ENCODE measurements at places on chromosomes 5 and 9. TPM values are rescaled to one million over a fixed set of nuclear protein-coding genes. Genes with fewer than 3 reads are reported as not detected.

The STPG3 gene
- polyA plus RNA-seq = not detected

DNA sequence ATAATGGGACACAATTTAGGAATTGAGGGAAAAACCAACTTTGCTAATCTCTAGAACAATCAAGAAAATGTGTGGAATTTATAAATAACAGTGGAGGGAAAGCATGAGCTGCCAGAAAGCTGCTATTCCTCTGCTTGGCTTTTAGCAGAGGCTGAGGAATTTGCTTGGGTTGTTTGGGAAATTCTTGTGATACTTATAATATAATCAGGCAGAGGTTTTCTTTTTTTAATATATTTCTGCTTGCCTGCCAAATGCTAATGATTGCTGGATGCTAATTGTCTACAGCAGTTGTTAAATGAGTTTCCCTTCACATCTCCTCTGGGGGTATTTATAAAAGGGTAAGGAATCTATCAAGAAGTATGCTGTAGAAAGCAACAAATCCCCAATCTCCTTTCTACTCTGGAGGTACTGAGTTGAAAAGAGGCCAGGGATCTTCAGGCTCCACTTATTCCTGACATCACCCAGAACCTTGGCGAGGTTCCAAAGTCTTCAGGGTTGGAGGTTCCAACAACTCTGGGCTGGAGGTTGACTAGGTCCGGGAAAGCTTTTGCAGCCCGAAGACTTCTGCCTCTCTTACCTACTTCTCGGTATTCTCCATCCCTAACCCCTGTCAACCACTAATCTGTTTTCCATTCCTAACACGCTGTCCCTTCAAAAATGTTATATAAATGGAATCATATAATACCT lies 60.4 kb upstream of the TMED7 start:
- no peak for DNase-seq

The STKLD1 gene
- 1.5 TPM for polyA plus RNA-seq

The PCDHGB7 gene
- 0.03 TPM for polyA plus RNA-seq

The C9orf72 gene
- polyA plus RNA-seq = 6.5 TPM

- DNase-seq = no peak
Observed at GRCh38 chr5:104247260-104247659, 684.7 kb upstream of the NUDT12 start.

- DNase-seq = no peak
Observed at GRCh38 chr5:98938464-98938863, 9.7 kb upstream of the CHD1 start.

GRCh38 chr9:31185831-31186230 lies 1198.6 kb upstream of the ACO1 start:
- no peak for DNase-seq

The GALNT10 gene
- polyA plus RNA-seq = 9.6 TPM

GRCh38 chr9:90783964-90784363 lies 17.7 kb upstream of the SYK start:
- no peak for DNase-seq

GRCh38 chr5:150556859-150557508 lies 49.1 kb downstream of the NDST1 start:
- DNase-seq = no peak

DNA sequence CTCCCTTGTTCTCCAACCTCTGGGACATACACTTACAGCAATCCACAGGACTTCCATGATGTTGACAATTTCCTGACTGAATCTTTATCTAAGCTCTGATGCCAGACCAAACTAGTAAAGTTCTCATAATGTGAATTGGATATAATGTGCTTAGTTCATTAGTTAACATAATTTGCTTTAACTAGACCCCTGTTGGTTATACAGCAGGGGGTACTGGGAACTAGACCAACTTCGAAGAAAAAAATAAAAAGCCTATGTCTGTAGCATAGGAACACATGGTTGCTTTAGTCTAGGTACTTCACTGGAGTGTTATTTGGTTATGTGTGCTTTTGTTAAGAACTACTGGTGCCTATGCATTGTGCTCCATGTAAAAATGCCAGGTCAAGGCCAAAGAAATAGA lies 173.8 kb downstream of the ADAMTS6 start:
- no peak for DNase-seq

DNA sequence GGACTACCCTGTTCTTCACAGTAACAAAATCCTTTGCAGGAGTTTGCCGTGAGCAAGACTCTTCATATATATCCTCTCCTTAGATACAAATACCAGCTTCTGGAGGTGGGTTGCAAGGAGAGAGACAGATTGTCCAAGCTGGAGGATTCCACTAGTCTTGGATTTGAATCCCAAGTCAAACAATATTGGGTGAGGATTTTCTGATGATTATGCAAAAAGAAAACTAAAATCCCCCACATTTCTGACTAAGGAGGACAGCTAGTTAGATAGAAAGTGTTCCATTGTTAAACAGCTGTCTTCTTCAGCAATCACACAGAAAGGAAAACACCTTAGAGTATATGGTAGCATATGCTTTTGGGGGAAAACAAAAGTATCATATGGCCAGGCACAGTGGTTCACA lies 54.2 kb downstream of the KLF4 start:
- DNase-seq = no peak

DNA sequence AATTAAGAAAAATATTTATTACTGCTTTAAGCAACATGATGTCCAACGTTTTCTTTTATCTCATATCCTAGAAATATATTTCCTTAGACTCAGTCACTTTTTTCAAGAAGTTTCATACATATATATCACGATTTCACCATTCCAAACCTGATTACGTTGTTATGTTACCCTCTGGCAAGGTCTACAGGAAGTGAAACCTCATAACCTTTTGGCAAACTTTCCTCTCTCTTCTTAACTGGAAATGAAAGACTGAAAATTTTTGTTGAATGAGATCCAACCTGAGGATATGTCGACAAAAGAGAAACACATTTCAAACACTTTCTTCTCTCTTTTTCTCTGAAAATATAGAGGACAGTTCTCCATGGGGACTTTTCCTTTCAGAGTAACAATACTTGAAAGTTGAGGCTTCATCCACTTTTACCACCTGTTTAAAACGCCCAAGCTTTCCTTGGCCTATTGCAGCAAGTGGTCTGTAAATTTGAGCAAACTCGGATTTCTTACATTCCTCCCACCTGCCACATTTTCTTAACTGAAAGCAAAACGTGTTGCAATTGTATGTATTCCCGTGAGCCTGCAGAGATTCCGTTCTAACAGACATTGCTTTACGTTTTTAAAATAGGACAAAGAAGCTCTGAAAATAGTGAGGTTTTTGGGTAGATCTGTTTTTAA lies 298.1 kb downstream of the CETN3 start:
- DNase-seq = no peak

The SHISAL2B gene
- polyA plus RNA-seq = not detected

- DNase-seq = no peak
Observed at GRCh38 chr9:87435189-87435880, 62.3 kb upstream of the DAPK1 start.

- no peak for DNase-seq
Observed at GRCh38 chr9:22216730-22217172, 207.6 kb upstream of the CDKN2B start.

- no peak for DNase-seq
Observed at GRCh38 chr5:41835645-41836044, 34.6 kb downstream of the OXCT1 start.

The HSPB3 gene
- polyA plus RNA-seq = not detected

DNA sequence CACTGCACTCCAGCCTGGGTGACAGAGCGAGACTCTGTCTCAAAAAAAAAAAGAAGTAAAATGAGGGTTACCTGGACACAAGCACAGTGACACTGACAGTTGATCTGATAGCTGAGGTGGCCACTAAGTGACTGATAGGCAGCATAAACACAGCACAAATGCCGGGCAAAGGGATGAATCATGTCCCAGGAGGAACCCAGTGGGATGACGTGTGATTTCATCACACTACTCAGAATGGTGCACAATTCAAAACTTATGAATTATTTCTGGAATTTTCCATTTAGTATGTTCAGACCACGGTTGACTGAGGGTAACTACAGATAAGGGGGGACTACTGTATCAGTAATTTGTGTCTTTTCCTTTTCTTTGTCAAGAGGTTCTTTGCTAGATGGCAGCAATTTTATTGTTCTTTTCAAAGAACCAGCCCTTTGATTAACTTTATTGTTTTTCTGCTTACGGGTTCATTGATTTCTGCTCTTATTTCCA lies 34.3 kb upstream of the RNF130 start:
- DNase-seq = no peak

The STK32A gene
- polyA plus RNA-seq = not detected

- no peak for DNase-seq
Observed at GRCh38 chr9:94096819-94097577, 12.7 kb downstream of the PTPDC1 start.

DNA sequence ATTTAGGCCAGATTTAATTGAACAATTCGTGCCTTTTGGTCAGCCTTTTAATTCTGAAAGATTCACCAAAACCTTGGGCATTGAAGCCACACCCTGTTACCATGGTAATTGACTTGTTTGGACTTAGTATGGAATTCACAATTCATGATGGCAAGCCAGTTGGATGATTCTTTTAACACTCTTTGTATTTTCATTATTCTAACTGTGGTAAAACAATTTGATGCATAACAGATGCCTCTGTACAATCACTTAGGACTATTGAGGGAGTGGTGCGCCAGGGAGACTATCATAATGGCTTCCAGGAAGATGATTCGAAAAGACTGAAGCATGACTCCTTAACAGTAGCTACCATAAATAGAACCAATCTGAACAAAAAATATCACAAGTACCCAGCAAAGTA lies 381.1 kb upstream of the ADAMTS16 start:
- DNase-seq = no peak

DNA sequence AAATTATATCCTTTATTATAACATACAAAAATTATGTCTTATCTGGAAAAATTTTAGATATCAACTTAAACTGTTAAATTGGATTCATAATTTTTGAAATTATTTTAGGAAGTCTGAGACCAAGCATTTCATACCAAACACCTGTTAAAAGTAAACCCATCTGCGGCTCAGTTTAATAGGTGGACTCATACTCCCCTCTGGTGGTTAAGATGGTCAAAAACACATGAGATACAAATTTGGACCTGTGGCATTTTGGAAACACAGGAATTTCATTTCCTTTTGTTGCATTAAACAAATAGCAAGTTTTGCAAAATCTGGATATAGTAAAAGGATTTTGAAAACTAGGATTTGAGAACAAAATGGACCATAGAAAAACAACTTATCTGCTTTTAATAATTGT lies 53.7 kb downstream of the RGMB start:
- DNase-seq = no peak

The GPSM1 gene
- polyA plus RNA-seq = 1.6 TPM

DNA sequence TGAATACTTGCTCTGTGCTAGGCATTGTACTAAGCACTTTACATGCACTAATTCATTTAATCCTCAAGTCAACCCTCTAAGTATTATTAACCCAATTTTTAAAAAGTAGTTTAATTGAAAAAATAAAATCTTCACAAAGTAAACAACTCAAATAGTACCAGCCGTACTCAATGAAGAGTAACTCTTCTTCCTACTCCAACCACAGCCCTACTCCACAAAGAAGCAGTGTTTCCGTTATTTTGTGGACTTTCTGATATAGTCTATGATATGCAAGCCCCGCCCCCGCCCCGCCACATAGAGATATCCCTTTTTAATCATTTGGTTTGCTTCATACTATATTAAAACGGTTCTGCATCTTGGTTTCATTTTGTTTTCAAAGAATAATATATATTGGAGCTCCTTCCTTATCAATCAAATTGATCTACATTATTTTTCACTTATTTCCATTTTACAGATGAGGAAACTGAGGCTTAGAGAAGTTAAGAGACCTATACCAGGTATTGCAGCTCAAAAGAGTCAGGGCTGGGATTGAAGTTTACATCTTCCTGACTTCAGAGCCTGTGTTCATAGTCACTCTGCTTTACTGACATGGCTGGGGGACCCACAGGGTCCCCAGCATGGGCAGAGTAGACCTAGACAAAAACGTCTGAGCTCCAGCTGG lies 78.6 kb downstream of the PCDH1 start:
- no peak for DNase-seq

GRCh38 chr9:129776566-129776937 lies 23.7 kb upstream of the PTGES start:
- DNase-seq = no peak

The LRRC14B gene
- not detected for polyA plus RNA-seq
